ENCODE measurements at places on chromosomes 3 and 15.

- DNase-seq, result no peak
These were observed 27.2 kb downstream of the FEM1B start for GRCh38 chr15:68304589-68305337.

GRCh38 chr15:34754674-34755418 lies at the start of gene GJD2:
TSS of gene GJD2 (minus strand) at chr15:34754998. CDS start at chr15:34754488, 510 bp downstream.
- no peak for DNase-seq

DNA sequence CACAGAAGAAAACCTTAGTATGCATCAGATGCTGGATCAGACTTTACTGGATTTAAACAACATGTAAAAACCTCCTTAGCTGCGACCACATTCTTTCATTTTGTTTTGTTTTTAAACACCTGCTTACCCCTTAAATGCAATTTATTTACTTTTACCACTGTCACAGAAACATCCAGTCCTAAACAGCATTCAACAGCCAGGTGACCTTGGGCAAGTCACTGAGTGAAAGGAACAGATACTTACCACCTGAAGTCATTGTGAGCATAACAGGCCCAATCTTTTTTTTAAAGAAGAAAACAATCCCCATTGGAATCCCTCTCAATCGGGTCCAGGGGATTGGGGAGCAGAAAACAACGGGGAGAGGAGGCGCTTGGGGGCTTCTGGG lies 390 bp downstream of the STARD5 start:
- no peak for DNase-seq

DNA sequence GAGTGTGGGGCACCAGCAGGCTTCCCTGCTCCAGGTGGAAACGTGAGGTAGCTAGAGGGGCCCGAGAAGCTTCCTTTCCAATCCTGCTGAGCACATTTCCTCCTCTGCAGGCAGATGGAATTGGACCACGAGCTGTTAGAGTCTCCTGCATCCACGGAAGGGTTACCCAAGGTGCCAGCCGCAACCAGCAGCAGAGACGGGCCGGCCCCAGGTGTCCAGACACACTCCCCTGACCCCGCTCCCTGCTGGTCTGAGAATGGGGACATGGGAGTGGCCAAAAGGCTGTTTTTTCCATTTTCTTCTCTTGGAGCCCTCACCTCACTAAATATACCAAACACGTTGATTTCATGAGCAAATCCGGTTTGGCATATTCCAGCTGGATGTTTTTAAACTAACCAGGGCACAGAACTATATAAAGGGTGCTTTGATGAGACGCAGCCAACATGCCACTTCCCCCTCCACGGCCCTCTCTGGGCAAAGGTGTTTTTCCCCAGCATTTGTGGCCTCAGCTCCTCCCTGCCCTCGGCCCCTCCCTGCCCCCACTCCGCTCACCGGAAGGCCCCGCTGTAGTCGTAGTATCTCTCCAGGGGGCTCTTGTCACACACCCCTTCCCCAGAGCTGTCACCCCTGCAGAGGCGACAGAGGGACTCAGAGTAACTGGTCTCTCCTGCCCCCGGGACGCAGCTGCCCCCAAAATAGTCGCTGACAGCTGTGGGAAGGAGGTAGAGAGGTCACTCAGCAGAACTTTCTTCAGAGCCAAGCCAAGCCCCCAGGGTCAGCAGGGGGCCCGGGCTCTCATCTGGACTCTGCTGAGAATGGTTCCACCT lies 7.0 kb downstream of the MELTF start:
- no peak for DNase-seq

DNA sequence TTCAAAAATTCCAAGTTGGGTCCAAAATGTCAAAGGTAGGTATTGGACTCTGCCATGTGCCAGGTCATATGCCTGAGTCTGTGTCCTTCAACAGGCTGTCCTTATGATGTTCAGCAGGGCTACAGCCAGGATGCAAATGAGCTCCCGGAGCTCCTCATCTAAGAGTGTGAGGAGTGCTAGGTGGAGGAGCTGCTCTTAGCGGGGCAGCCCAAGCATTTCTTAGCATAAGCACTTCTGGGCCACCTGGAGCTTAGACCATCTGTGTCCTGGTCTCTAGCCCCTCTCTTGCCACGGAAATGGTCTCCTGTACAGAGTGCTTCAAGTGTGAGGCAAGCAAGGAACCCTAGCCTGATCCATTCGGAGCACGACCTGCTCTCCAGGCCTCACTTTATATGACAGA lies 64.6 kb upstream of the PRR23C start:
- DNase-seq, result no peak

DNA sequence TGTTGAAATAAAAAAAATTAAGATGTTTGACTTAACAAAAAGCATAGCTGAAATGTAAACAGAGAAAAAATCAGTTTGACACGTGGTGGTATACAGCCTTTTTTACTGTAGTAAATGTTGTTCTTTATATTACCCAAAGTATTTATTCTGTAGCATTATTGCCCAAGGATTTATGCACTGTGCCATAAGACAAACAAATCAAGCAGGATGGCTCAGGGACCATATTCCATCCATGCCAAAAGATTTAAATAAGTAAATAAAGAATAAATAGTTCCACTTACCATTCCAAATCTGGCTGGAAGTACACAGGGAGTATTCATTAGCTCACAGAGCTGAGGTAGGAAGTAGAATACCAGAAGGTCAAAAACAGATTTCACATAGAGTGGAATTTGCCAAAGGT lies 666.7 kb upstream of the CADM2 start:
- no peak for DNase-seq

DNA sequence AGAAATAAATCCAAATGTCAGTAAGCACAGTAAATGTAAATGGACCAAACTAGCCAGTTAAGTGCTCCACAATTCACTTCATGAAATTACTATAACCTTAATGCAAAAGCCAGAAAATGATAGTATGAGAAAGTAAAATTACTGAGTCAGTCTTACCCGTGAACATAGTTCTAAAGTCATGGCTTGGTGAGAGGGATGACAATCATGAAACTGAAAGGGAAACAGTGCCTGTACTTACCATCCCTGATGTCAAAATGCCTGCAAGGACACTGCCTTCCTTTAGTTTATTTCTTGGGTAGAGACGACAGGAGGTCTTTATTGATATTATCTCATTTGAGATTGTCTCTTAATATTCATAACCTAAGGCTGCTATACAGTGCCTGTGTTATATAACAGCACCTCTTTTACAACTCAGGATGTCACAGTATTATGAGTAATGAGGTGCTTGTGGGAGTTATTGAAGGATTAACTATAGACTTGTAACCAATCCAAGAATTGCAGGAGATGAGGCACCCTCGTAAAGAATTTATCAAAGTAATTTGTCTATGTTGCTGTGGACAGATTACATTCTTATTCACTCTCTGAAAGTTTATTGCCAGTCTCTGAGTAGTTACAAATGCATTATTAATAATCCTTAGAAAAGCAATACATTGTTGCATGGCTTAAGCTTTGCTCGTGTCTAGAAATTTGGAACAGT lies 142.9 kb upstream of the BFSP2 start:
- no peak for DNase-seq

- no peak for DNase-seq
These were observed 48.2 kb upstream of the PHLDB2 start for GRCh38 chr3:111810909-111811308.

DNA sequence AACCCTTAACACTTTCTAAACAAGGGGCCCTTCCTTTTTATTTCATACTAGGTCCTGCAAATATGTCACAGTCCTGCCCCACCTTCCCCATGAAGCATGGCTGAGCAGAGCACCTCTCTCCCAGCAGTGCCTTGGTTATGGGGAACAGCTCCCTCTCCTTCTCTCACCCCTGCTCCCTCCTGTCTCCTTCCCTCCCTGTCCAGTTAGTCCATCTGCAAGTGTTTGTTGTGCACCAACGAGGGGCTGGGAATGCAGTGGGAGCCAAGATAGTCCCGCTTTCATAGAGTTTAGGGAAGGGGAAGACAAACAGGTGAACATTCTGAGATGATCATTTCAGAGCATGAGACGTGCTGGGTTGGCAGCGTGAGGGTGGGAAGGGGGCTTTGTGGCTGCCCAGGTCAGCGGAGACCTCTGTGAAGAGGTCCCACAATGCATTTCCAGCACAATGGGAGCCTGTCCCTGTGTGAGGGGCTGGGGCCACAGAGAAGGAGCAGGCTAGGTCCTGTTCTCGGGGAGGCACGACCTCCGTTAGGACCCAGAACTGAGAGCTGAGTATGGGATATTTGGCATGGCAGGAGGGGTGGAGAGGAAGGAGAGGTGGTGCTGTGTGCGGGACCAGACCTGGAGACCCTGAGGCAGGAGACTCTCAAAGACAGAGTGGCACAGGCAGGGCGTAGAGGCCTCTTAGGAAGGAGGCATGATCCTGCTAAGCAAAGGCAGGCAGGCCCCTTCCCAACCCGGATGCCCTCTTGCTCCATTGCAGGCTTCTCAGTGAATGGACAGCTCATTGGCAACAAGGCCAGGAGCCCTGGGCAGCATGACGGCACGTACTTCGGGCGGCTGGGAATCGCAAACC lies 5.5 kb upstream of the ITIH3 start:
- DNase-seq, result no peak

DNA sequence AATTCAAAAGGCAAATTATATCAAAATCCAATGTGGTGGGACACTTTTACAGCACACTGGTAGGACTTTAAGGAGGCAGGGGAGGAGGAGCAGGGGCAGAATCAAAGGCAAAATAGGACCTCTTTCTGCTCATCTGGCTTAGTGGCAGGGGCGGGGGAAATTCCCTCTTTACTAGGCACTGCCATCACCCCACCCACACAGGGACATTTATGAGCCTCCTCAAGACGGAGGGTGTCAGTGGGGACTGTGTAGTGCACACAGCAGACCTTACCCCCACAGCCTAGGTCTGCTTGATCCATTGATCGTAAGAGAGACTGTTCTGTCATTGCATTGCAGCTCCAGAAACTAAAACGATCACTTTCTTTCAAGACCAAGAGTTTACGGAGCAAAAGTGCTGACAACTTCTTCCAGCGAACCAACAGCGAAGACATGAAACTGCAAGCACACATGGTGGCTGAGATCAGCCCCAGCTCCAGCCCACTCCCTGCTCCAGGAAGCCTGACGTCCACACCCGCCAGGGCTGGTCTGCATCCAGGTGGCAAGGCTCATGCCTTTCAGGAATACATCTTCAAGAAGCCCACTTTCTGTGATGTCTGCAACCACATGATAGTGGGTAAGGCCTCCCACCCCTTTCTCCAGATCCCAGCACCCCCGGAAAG lies 62.9 kb downstream of the STAC start:
- no peak for DNase-seq

DNA sequence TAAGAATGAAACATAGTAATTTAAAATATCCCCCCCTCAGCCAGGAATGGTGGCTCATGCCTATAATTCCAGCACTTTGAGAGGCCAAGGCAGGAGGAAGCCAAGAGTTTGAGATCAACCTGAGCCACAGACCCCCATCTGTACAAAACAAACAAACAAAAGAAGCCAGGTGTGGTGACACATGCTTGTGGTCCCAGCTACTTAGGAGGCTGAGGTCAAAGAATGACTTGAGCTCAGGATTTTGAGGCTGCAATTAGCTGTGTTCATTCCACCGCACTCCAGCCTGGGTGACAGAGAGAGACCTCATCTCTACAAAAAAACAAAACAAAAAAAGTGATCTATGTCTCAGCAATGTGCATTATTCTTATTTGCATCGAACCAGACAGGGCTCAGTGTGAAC lies 800.8 kb downstream of the MCTP2 start:
- DNase-seq, result no peak

DNA sequence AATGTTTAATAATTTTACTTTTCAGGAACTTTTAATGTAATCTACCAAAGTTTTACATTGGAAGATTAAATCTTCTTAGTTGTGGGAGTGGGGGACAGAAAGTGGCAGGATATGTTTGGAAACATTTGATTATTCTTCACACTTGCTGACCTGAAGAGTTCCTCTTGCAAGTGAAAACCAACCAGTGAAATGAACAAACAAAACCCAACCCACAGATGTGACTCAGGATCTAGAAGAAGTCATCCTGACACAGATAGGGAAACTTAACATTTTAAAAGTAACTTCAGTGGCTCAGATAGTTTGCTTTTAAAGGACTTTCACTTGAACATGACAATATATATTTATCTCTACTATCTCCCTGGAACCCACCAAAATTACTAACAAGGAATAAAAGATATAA lies 55.4 kb downstream of the ASTE1 start:
- no peak for DNase-seq
